ENCODE measurements at places on chromosomes 4 and X. TPM values are rescaled to one million over a fixed set of nuclear protein-coding genes. Genes with fewer than 3 reads are reported as not detected.

Gene HTRA3
- 2.9 TPM for total RNA-seq

Gene KCNE5
- 3.1 TPM for total RNA-seq

Gene SPP1
- 26.5 TPM for total RNA-seq

Gene PPP3CA
- total RNA-seq = 38.0 TPM

Gene USP17L11
- total RNA-seq = not detected

Gene BMPR1B
- 1.1 TPM for total RNA-seq

Gene ANAPC10
- 21.6 TPM for total RNA-seq

Gene SLC49A3
- 8.8 TPM for total RNA-seq

Gene NOX1
- not detected for total RNA-seq

Gene FGF5
- total RNA-seq = not detected

Gene DMP1
- not detected for total RNA-seq

Gene TMEM271
- total RNA-seq = not detected

Gene TCEANC
- 3.2 TPM for total RNA-seq

Gene CFI
- total RNA-seq = not detected

Gene BEX2
- 57.5 TPM for total RNA-seq

DNA sequence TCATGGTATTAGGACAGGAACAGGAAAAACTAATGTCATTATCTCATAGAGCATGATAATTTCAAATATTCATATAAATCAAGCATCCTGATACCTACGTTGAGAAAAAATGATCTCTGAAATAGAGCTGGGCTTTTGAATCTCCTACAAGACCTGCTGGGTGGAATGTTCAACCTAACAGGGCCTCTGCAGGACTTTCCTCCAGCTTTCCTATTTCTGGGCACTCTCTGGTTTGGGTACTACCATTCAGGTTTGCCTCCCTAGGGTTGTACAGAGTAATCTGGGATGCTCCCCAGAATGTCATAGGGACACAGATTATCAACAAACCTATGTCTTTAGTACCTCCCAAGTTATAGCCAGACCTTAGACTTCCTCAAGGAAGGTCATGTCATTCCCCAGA is 108.9 kb downstream of the CDS1 start:
- DNase-seq = no peak

GRCh38 chr4:38805530-38806145 is 1.0 kb upstream of the TLR1 start:
- DNase-seq = no peak

DNA sequence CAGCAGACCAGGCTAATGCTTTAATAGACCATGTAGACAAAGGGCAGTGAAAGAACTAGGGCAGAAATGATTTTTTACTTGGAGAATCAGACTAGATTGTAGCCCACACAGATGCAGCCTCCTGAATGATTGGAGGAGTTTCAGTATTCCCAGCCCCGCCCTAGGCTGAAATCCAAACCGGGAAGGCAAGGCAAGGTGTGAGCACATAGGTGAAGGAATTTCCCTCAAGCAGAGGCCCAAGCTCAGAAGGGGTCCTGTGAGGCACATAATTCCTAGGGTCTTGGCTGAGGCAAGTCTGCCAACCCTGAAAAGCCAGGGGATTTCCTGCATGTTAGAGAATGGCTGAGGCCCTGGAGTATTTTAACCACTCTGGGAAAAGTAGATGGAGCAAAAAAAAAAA is 56.4 kb upstream of the PAK3 start:
- DNase-seq = no peak

DNA sequence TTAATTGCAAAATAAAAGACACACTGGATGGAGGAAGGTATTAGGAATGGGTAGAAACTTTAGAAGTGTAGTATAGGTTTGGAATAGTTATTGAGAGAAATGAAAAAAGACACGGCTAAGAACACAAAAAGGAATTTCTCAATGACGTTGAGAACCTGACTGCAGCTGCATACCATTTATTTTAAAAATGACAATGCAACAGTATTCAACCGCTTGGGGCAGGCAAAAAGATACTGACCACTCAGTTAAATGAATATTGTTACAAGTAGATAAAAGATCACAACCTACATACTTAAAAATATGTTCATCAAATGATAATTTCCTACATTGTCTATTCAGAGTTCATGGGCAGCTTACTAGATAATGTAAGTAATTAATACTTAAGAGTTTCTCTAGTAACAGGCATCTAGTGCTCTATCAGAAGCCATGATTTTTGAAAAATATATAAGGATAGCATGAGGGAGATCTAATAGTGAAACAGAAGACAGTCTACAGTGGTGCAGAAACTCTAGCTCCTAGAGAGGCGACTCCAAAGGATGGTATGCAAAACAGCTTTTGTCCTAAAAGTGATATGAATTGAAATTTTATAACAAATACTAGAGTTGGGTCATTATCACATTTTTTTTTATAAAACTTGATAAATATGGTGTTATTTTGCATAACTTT is 216.2 kb upstream of the VEGFC start:
- DNase-seq = no peak

DNA sequence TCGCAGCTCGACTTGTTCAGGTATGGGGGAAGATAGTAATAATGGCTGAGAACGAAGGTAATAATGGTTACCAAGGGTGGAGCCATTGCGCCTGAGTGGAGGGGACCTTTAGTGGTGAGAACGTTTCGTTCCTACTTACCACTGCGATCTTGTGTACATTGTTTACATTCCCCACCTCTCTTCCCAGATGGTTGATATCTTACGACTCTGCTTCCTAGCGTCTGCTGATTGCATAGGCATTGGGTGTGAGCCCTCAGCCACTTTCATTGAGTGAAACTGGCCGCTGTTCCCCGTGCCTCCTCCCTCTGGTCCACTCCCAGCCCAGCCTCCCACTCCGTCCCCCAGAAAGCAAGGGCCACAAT is 850 bp downstream of the IGBP1 start:
- DNase-seq = no peak

DNA sequence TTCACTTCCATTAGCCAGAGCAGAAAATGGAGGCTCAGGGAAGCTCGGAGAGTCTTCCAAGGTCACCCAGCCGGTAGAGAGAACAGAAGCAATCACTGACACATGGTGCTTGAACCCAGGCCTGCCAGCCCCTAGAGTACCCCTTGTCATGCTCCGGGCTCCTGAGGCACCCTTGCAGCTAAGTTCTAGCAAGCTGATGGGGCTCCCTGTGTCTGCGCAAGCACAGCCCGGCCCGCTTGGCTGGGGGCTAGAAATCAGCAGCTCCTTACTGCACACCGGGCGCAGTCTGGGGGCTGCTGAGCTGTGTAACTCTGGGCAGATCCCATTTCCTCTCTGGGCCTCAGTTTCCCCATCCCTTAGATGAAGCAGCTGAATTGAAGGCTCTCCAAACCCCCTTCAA is 102.1 kb upstream of the PSAPL1 start:
- no peak for DNase-seq

DNA sequence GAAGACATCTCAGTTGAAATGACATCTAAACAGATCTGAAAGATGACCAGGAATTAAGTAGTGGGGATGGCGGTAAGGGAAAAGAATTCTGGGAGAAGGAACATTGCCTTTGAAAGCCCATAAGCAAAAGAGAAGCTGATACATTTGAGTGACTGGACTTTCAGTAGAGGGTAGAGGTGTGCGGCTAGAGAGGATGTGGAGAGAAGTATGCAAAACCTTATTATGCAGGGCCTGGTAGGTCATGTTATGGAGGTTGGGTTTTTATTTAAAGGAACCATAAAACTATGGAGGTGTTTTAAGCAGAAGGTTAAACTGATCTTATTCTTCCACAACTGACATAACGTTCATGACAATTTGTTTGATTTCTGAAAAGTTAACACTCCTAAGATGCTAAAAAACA is 36.3 kb downstream of the RPS6KA3 start:
- no peak for DNase-seq

- DNase-seq = no peak
Measured at GRCh38 chrX:132648895-132649294, 160.1 kb upstream of the MBNL3 start.

- DNase-seq = no peak
Measured at GRCh38 chr4:138185859-138186645, 56.1 kb downstream of the SLC7A11 start.

DNA sequence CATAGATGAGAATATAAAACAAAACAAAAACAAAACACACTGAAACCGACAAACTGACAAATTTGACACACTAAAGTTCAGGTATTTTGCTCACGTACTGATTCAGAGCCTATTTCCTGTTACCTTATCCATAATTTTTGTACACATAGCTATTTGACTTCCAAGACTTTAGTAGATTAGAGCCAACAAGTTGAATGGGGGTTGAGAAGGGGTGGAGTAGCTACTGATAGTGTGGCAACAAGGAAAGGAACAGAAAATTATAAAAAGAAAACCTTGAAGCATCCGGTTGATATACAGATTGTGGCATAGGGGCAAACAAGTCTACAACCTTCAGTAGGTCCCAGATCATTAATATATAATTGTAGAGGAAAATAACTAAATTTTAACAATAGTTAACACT is 92.3 kb upstream of the RASGEF1B start:
- no peak for DNase-seq

DNA sequence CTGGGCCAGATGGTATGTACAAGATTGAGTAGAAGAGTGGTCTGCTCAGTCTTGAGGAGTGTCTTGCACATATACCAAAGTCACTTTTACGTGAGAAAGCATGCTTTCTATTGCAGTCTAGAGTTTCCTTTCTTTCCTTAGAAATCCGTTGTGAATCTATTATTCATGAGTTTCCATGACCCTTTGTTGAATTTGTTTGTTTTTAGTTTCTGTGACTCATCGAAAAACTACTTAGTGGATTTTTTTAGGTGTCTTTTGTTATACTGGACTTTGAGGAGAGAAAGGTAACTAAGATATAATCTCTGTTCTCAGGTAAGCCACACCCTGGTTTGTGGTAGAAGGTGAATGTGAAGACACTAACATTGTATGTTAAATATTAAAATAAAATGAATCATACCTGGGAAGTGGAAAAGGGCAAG is 23.0 kb downstream of the GALNT7 start:
- DNase-seq = no peak

DNA sequence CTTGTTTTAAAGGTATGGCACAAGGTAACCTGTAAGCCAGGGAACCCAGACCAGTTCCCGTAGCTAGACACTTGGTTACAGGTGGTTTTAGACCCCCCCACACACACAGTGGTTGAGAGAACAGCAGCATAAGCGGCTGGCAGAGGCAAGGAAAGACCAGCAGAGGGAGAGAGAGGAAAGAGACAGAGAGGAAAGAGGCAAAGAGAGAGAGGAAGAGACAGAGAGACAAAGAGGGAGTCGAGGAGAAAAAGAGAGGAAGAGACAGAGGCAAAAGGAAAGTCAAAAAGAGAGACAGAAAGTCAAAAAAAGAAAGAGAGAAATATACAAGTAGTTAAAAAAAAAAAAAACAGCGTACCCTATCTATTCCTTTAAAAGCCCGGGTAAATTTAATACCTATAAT is 19.5 kb upstream of the PCSK1N start:
- DNase-seq = no peak

DNA sequence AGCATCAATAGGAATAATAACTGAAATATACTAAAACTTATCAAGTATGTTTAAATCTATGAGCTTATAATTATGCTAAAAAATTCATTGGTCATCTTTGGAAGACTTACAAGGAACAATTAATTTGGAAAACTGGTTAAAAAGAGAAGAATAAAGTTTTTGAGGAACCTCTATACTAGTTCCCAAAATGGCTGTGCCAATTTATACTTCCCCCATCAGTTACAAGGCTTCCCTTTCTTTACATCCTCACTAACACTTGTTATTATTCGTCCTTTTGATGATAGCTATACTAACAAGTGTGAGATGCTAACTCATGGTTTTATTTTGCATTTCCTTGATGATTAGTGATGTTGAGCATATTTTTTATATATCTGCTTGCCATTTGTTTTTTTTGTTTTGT is 17.1 kb downstream of the OGT start:
- DNase-seq = no peak

DNA sequence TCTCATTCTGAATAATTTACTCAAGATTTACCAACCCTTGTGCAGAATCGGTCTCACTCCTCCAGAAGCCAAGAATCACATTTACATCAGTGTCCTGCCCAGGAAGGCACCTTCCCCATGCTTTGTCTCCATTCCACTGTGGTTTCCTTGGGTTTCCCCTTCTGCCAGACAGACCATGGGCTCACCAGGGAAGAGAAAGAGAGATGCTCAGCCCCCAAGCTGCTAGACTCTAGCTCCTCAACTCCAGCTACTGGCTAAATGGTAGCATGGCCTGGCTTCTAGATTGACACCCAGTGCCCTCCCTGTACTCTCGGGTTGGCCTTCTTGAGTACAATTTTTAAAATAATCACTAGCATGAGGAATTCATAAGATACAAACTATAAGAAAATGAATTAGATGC is 12.9 kb downstream of the TLR10 start:
- DNase-seq = no peak

GRCh38 chr4:146288193-146288592 is 73.9 kb downstream of the REELD1 start:
- no peak for DNase-seq

GRCh38 chrX:155071694-155072280 is 479 bp downstream of the BRCC3 start:
- DNase-seq = no peak

- no peak for DNase-seq
Measured at GRCh38 chrX:11266573-11267003, 26.6 kb upstream of the AMELX start.

GRCh38 chrX:72576141-72576894 is 3.7 kb upstream of the HDAC8 start:
- no peak for DNase-seq

DNA sequence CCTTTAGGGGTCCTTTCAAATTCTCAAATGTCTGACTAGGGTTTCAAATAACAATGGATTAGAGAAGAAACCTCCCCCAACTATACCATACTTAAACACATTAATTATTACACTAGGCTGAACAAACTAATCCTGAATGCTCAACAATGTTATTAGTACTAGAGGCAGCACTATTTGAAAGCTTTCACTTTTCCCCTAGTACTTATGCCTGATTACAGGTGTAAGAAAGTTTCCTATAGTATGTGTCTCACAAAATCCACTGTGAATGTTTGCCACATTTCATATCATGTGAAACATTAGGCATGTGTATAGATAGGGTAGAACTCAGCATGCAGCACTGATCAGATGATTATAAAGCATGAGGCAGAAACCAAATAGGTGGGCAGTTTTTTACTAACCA is 336.2 kb downstream of the ZNF674 start:
- DNase-seq = no peak

Data from H1 (cell line).